ENCODE measurements at places on chromosomes 11 and 22.

GRCh38 chr11:68122936-68123539 lies 1.9 kb upstream of the CHKA start:
- DNase-seq = no peak

GRCh38 chr22:35023692-35024363 lies 42.1 kb upstream of the ISX start:
- peak; percentile 85 for DNase-seq

DNA sequence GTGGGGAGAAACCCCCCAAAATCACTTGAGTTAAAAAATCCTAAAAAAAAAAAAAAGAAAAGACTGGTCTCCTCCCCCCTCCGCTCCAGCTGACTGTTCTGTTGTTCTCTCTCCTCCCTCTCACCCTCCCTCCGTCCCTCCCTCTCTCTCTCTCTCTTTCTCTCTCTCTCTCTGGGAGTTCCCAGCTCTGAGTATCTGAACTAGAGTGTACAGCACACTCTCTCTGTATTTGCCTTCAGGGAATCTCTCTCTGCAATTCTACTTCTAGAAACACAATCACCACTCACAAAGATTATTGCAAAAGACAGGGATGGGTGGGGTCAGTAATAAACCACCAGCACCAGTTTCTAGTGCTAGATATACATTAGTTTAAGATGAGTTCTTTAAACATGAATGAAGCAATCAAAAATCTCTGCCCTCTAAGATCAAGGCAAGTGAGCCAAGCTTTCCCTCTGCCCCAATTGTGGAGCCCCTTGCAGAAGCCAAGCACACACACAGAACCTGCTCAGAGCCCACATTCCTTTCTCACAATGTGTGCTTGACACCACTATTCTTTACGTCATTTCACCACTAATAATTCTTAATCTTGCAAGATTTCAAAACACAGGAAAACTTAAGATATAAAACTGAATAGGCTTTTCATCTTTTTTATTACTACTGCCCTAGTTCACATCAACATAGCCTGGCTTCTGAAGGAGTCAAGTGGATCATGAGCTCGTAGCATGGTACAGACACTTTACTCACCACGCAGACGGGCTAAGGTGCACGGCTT lies 133.5 kb downstream of the RBFOX2 start:
- DNase-seq = peak; percentile 90

DNA sequence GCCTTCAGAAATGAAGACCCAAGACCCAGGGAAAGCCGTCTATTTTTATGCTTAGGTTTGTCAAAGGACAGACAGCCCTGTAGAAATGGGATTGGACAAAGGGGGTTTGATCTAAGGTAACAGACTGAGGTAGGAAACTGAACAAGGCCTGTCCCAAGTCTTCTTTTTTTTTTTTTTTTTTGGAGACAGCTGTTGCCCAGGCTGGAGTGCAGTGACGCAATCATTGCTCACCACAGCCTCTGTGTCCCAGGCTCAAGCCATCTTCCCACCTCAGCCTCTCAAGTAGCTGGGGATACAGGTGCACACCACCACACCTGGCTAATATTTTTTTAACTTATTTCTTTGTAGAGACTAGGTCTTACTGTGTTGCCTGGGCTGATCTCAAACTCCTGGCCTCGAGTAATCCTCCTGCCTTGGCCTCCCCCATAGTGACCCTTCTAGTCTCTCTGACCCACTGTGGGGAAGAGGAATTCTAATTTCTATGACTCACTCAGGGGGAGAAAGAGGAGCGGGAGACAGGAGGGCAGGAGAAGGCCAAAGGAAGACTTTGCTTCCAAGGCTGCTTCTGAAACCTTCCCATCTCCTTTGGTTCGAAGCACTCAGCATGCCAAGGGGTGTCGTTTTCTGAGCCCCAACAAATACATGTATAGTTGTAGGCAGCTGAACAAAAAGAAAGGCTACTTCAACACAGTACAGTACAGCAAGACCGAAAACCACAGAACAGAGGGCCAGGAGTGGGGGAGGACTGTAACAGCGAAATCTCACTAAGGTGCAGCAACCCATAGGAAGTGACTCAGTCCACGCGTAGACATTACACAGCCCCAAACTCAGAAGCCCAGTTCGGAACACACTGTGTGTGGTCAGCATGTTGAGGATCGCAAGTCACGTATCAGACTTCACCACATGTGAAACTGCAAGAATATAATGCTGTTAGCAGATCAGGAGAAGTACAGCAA lies 872 bp downstream of the TMA7B start:
- peak; percentile 63 for DNase-seq

GRCh38 chr22:31954535-31955523 lies 10.5 kb downstream of the YWHAH start:
- no peak for DNase-seq

- no peak for DNase-seq
Observed at GRCh38 chr11:125958872-125959400, 13.1 kb downstream of the VSIG10L2 start.

DNA sequence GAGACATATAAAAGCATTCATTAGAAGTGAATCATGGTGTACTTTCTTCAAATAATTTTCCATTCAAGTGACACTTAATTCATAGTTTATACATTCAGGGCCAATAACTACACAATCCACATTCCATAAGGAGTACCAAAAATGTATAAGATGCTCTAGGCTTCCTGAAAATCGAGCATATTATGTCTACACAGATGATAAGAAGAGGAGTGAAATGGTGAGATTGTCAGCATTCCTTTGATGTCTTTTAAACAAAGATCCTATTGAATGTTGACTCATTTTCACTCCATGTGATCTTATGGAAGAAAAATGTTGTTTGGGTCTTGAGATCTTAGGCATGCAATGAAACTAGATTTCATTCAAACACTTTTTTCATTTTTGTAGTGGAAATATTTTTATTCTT lies 843.2 kb downstream of the KCNA4 start:
- no peak for DNase-seq

DNA sequence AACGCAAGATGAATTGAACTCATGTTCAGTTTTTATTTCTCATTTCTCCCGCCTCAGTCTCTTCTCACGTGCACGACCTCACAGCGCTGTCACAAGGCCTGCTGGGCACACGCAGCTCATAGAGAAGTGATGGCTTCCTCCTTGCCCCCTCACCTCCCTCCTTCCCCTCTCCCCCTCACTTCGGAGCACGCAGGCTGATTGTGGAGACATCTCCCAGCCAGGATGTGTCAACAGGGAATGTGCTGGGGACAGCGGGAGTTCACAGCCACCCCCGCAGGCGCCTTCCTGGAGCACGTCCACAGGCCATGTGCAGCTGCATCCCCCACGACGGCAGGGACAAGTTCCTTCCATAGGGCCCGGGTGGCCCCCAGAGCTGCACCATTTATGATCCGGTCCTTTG lies 29.1 kb upstream of the KRTAP5-6 start:
- peak; percentile 50 for DNase-seq

- no peak for DNase-seq
Observed at GRCh38 chr11:235609-235996, 539 bp downstream of the SIRT3 start.

GRCh38 chr22:20403779-20404140 lies 9.8 kb downstream of the ZNF74 start:
- DNase-seq = no peak

DNA sequence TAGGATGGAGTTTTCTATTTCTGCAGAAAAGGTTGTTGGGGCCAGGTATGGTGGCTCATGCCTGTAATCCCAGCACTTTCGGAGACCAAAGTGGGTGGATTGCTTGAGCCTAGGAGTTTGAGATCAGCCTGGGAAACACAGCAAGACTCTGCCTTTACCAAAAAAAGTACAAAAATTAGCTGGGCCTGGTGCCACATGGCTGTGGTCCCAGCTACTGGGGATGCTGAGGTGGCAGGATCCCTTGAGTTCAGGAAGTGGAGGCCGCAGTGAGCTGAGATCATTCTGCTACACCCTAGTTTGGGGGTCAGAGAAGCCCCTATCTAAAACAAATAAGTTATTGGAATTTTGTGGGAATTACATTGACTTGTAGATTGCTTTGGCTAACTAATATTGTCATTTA lies 71.7 kb downstream of the FDX1 start:
- DNase-seq = no peak

DNA sequence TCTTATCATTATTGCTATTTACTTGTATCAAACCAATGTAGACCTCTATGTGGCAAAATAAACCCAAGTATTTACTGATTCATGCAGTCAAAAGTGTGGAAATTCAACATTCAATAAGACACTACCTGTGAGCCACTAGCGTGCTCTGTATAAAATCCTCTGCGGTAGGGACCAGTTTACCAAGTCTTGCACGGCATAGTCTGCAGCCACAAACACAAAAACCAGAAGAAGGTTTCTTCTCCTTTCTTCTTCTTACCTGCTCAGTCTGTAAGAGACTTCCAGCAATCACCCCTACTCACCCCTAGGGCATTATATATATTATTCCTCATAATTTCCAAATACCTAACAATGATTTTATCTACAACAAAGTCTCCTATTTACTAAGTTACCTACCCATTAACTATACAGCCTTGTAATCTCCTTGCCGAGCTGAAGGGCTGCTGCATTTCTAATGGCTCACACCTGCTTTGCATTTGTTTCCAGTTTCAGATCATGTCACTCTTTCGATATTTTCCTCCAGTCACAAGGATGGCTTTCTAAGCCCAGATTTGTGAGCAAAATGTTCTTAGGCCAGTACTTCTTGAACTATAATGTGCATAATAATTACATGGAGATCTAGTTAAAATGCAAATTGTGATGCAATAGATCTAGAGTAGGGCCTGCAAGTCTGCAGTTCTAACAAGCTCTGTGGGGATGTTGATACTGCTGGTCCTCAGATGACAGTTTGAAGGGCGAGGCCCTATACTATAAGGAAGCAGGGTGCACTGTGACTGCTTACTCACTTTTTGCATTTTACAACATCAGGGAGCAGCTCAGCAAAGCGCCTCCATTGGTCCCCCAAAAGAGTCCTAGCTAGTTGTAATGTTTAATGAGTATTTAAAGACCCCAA lies 191.9 kb upstream of the DDI1 start:
- DNase-seq = no peak

- DNase-seq = no peak
Observed at GRCh38 chr11:33724644-33725035, 11.6 kb downstream of the CD59 start.

DNA sequence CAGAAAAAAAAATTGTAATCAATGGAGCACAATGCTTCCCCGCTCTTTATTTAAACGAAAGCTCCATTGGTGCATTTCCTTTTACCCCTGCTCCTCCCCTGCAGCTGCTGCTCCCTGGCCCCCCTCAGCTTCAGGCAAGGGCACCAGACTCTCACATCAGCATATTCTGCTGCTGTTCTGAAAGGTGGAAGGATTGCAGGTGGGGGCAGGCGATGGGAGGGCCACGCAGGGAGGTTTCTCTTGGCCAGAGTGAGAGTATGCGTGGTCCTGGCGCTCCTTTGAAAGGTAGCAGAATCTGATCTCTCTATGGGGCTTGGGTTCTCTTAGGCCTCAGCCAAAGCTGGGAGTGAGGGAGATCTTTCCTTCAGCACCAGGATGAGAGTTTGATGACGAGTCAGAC lies 240.9 kb upstream of the CADM1 start:
- DNase-seq = no peak

All from tongue (tissue), 3 donors.